ENCODE measurements at places on chromosomes 1 and 21.
A peak's percentile ranks its signal among the peaks of the same experiment; 100 is the strongest.

DNA sequence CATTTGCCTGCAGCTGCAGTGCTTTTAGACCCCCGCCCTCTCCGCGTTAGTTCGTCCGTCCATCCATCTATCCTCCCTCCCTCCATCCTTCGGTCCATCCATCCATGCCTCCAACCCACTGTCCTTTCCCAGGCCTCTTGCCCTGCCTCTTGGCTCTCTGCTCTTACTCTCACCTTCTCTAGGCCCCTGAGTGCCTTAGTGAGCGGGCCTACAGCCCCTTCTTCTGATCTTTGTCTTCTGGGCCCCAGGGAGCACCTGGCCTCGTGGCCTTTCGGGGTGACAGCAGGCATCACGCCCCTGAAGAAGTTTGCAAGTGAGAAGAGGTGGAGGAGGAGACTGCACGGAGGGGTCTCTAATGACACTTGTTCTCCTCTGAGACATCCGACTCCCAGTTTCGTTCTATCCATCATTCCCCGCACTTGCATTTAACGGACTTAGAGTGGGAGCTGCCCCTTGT, 842 bp downstream of the ATXN7L2 start:
- no peak for DNase-seq

DNA sequence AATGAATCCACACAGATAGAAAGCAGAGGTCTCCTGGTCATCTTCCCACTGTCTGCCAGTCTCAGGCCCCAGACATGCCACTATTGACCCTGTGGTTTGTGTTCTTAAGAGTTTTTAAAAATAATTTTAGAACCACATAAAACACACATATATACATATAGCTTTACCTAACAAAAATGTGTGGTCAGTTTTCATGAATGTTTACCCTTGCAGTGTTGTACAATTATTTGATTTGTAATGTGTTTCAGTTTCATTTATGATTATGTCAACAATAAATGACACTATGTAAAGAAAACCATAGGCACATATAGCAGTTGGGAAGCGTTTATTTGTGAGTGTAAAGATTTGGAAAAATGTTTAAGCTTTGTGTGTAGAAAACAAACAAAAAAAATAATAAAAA, 17.1 kb downstream of the CHAF1B start:
- no peak for DNase-seq

GRCh38 chr1:56139836-56140235, 439.5 kb downstream of the PLPP3 start:
- DNase-seq, result no peak

GRCh38 chr1:178057912-178058534, 35.9 kb upstream of the RASAL2 start:
- DNase-seq, result peak; percentile 68

DNA sequence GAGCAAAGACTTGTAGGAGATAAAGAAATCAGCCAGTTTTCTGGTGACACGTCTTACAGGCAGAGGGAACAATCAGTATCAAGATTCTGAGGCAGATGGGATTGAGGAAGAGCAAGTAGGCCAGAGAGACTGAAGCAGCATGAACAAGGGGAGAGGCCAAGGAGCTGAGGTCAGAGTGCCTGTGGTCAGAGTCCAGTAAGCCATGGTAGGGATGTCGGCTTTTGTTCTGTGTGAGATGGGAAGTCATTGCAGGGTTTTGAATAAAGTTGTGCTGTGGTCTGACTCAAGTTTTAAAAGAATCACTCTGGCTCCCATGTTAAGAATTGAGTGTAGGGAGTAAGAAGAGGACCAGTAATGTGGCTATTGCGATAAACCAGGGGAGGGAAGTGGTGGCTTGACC, 85.9 kb upstream of the IVNS1ABP start:
- DNase-seq, result no peak

GRCh38 chr21:41907496-41908258, 28.5 kb upstream of the PRDM15 start:
- DNase-seq, result no peak

DNA sequence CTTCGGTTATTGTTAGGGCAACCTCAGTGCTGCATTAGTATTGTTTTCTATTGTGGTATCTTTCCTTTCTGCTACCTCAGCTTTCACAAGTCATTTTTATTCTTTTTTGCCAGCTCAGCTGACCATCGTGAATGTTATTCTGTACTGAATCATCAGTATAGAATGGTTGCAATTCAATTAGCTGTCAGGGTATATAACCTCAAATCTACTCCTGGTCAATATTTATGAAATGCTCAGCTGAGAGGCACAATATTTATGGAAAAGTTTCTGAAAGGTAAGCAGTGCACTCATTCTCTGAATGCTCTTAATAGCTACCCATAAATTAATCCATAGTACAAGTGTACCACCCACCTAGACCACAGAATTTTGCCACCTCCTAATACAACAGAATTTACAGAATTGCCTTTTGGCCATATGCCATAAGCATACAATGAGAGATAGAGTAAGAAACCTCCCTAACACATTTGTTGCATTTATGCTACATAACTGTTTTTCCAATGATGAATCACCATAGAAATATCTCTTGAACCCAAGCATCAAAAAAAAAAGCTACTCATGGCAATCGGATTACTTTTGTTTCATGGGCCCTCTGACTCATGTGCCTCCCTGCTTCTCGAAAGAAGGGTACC, 732.6 kb upstream of the CHRM3 start:
- DNase-seq, result no peak

GRCh38 chr1:43205671-43206070, 33.5 kb downstream of the CFAP57 start:
- no peak for DNase-seq

DNA sequence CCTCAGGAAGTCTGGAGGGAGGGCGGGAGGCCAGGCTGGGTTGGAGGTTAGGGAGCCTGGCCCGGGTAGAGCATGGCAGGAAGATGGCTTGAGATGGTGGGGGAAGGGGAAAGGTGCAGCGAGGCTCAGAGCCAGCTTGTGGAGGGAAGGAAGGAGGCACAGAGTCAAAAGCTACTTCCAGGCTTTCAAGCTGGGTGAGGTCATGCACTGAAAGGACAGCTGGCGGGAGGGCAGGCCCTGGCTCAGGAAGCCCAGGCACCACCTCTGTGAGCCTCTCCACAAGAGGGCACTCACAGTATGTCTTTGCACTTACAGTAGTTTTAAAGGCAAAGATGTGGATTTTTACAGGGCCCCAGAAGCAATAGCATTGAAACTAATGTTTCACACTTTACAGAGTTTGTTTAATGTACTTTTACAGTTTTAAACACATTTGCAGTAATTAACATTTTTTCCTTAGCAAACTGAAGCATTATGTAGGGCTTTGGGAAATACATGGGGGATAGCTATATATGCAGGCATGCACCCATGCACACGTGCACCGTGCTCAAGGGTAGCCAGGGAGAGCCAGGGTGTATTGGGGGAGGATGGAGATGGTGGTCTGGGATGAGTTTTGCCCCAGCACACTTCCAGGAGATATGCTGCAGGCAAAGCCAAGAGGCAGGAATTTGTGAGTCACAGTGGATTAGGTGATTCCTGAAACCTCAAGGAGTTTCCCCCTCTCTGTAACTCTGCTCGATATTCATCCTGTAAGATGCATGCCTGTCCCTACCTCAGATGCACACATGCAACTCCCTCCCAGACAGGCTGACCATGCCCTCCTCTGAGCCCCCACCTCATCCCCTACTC, 6.1 kb upstream of the ADAM15 start:
- peak; percentile 84 for DNase-seq

DNA sequence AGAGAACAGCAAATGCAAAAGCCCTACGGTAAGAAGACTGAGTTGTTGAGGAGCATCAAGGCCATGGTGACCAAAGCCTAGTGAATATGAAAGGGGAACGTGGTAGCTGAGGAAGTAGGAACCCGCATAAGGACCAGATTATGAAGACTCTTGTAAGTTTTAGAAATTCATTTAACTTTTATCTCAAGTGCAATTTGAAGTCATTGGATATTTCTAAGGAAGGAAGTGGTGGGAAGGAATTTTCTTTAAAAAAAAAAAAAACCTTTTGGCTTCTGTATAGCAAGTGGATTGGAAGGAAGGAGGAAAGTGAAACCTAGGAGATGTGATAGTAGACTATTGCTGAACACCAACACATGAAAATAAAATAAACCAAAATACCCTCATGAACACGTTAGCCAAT, 119.0 kb downstream of the TNFSF18 start:
- no peak for DNase-seq

DNA sequence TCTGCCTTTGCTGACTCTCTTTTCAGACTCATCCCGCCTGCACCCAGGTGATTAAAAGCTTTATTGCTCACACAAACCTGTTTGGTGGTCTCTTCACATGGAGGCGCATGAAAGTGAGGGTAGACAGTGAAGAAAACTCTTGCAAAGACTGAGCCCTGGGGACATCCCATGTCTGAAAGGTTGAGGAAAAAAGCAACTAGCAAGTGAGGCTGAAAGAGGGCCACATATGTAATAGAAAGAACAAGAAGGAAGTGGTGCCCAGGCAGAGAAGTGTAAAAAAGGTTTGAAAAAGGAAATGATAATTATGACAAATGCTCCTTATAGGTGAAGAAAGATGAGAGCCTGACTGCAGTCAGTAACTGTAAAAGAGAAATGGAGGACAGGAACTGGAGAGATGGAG, 115.9 kb upstream of the NEK7 start:
- no peak for DNase-seq

GRCh38 chr1:180486092-180486491, 16.3 kb downstream of the ACBD6 start:
- DNase-seq, result no peak

DNA sequence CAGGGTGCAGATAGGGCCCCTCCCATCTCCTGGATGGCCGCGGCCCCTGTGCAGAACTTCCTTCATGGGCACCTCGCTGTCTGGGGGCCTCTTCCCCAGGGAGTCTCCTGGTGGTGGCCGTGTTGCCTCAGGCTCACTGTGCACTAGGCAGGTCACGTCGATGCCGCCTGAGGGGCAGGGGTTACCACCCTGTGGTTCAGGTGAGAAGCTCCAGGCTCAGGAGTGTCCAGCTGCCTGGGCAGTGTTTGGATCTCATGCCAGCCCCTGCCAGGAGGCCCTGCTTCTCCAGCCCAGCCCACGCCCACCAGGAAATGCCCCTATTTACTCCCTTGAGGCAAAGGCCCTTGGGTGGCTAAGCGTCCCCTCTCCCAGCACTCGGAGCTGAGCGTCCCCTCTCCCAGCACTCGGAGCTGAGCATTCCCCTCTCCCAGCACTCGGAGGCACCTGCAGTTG, 2.1 kb downstream of the ITGB2 start:
- DNase-seq, result no peak

- DNase-seq, result no peak
These were observed 80.9 kb downstream of the PCBP3 start for GRCh38 chr21:45724345-45724961.

DNA sequence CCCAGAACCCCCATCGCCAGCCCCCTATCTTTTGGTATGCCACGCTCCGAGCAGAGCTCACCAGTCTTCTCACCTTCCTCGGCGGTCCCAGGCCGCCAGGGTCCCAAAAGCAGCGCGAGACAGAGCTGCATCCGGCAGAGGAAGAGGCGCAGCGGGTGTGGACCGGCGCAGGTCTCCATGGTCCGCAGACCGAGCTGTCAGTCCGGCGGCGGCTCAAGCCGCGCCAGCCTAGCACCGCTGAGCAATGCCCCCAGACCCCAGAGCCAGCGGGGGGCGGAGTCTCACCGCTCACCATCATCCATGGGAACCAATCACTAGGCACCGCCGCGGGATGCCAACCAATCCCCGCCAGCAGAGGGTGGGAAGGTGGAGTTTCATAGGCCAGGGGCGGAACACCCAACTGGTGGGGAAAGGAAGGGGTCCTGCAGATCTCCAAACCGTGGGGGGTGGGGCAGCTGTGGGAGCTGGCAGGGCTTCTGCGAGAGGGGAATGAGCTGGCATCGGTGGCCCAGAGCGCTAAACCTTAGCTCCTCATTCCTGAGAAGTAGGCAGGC, at the start of gene EPHA10:
TSS of gene EPHA10 (minus strand) at position 233 of the 554 bp plus-strand sequence. CDS start at position 179, 54 bp downstream.
- DNase-seq, result no peak

- no peak for DNase-seq
These were observed 28.2 kb downstream of the STPG1 start for GRCh38 chr1:24385160-24385940.

GRCh38 chr1:118488787-118489186, 303.8 kb upstream of the SPAG17 start:
- DNase-seq, result no peak

DNA sequence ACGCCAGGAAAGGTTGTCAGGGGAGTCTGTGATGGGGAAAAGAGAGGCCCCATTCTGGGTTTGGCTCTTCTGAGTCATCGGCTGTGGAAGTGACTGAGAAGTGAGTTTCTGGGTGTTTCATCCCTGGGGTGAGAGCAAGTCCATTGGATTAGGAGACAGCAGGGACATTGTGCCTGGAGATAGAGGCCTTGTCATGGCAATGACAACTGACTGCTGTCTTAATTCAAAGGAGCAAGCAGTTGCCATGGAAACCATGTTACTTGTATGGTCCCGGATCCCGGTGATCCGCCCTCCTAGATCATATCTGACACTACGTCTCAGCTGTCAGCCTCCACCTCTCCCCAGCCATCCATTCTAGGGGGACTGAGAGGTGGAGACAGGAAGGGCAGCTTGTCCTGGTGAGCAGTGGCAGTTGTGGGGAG, 34.4 kb downstream of the KIAA0040 start:
- DNase-seq, result no peak

DNA sequence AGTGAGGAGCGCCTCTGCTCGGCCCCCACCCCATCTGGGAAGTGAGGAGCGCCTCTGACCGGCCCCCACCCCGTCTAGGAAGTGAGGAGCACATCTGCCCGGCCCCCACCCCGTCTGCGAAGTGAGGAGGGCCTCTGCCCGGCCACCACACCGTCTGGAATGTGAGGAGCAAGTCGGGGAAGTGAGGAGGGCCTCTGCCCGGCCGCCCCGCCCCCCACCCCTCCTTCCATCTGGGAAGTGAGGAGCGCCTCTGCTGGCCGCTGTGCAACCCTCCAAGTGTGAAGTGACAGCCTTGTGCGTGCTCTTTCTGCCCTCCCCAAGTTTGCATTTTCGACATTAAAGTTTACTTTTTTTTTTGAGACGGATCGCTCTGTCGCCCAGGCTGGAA, 5.1 kb upstream of the ZZZ3 start:
- no peak for DNase-seq

DNA sequence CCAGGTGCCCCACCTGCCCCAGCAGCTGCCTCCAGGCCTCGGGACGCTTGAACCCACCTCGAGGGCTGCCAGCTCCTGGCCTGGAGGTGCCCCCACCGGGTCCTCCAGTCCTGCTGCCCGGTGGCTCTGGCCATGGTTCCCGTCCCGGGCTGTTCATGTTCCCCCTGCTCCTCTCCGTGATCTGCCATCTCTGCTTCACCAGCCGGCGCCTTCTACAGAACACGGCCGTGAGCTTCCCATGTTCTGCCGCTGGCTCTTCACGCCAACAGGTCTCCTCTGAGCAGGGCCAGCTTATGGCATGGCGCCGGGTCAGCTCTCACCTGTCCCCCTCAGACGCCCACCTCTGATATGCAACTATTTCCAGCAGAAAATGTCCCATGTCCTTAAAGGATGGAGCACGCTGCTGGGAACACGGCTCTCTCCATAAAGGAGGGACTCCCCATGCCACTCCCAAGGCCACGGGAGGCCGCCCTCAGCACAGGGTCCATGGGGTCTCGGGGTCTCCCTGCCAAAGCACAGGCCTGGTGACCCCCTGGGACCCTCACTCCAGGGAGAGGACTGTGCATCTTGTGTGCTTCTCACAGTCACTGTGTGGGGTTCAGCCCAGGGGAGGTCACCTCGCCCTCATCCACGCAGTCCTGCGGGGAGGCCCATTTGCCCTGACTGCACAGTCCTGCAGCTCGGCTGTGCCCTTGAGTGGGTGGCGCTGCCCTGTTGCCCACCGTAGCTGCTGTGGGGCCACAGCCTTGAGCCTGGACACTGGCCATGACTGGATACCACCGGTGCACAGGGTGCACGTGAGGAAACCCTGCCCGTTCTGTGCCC, 36.7 kb downstream of the COL18A1 start:
- no peak for DNase-seq

Measured in kidney capillary endothelial cell (primary cell).